Activated CD4-positive, alpha-beta T cell treated with anti-CD3 and anti-CD28 coated beads for 36 hours (primary cell): ENCODE measurements at places on chromosomes 3 and 15. TPM values are rescaled to one million over a fixed set of nuclear protein-coding genes. Genes with fewer than 3 reads are reported as not detected.

The VGLL3 gene
- total RNA-seq: not detected

The MNS1 gene
- total RNA-seq: 0.74 TPM

The OR5H6 gene
- total RNA-seq: not detected

The ILDR1 gene
- 0.11 TPM for total RNA-seq

The PP2D1 gene
- total RNA-seq: not detected

The VGLL4 gene
- 24.9 TPM for total RNA-seq

The ABCC5 gene
- total RNA-seq: 12.5 TPM

The TMC3 gene
- total RNA-seq: not detected

The HYAL1 gene
- total RNA-seq: 0.37 TPM

The FEZF2 gene
- total RNA-seq: not detected

The RPL35A gene
- 1,121 TPM for total RNA-seq

The LRRC2 gene
- total RNA-seq: 0.04 TPM

The CHMP2B gene
- total RNA-seq: 29.4 TPM

The OR5H2 gene
- not detected for total RNA-seq

The PRRT3 gene
- total RNA-seq: 9.7 TPM

The GADL1 gene
- not detected for total RNA-seq

DNA sequence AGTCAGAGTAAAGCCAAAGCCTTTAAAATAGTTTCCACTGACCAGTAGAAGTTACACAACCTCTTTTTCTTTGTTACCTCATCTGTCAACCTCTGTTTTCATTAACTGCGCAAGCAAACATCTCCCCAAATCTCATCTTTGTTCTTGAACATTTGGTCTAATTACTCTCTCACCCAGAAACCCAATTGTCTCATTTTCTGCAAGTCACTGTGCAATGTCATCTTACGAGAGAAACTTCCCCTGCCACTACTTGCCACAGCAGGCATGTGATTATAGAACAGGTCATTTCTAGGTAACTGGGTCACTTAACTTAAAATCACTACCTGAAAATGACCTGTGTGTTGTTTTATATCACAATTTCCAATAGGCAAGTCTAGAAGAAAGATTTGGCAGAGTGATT lies 159.4 kb downstream of the SI start:
- no peak for DNase-seq

GRCh38 chr3:143098032-143098764 lies 21.4 kb upstream of the CHST2 start:
- DNase-seq: no peak

DNA sequence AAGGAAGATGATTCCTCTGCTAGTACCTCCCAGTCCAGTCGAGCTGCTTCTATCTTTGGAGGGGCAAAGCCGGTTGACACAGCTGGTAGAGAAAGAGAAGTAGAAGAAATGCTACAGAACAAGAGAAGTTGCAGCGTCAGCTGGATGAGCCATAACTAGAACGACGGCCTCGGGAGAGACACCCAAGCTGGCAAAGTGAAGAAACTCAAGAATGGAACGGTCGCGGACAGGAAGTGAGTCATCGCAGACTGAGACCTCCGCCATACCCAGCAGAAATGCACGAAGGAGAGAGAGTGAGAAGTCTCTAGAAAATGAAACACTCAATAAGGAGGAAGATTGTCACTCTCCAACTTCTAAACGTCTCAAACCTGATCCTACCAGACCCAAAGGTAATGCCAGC lies 19.0 kb upstream of the PARP14 start:
- DNase-seq: peak; percentile 44

- peak; percentile 79 for DNase-seq
These were observed 200.5 kb downstream of the AKAP13 start for GRCh38 chr15:85580879-85581278.

- DNase-seq: peak; percentile 49
These were observed 179.7 kb upstream of the LPP start for GRCh38 chr3:187973977-187974870.

- DNase-seq: no peak
These were observed 30.2 kb upstream of the LCTL start for GRCh38 chr15:66595931-66596545.

- no peak for DNase-seq
These were observed 247.8 kb upstream of the ALCAM start for GRCh38 chr3:105118905-105119304.

GRCh38 chr15:69610277-69610676 lies 157.7 kb downstream of the RPLP1 start:
- no peak for DNase-seq

GRCh38 chr3:172449466-172450149 lies 1.4 kb upstream of the GHSR start:
- peak; percentile 49 for DNase-seq

DNA sequence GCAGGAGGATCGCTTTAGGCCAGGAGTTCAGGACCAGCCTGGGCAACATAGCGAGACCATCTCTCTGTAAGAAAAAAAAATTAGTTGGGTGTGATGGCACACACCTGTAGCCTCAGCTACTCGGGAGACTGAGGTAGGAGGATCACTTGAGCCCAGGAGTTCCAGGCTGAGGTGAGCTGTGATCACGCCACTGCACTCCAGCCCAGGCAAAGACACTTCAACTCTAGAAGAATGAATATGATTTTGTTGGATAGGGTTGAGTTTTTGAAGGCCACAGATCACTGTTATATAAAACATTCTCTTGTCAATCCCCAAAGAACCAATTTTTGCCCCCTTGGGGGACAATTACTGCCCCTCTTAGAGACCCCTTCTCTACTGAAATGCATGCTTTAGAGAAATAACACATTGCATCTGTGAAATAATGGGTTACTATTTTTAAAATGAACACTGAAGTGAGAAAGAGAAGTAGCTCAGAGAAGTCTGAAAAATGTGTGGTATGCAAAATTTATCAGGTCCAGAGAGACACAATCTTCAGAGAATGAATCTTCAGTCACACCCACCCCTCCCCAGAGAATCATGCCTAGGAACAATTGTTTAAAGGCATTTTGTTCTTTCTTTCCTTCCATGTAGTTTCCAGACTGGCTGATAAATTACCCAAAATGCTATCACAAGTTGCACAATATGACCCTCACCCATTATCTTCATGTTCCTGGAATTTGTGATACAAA lies 42.7 kb downstream of the METTL6 start:
- DNase-seq: no peak

- DNase-seq: no peak
These were observed 67.0 kb downstream of the TNIK start for GRCh38 chr3:171393032-171393744.

- DNase-seq: no peak
These were observed 461.4 kb downstream of the NSUN3 start for GRCh38 chr3:94524102-94524919.

- no peak for DNase-seq
These were observed 688.6 kb upstream of the ZNF385D start for GRCh38 chr3:22439626-22440025.

GRCh38 chr3:35664460-35664919 lies 25.2 kb downstream of the ARPP21 start:
- no peak for DNase-seq

DNA sequence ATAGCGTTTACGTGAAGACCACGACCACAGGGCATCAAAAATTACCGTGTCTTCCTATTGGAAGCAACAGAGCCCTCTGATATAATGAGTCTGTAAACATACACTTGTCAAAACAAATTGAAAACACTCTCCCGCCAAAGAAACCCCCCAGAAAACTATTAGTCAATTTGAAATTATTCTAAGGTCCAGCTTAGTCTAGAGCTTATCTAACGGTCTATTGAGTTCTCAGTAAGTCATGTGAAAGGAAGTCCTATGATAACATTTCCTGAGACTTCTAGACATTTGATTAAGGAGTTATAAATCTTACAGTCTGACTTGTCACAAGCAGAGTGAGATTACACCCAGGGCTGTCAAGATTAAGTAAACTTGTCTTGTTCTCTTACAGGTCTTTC lies 356.3 kb downstream of the FOXP1 start:
- no peak for DNase-seq

GRCh38 chr15:34647569-34648293 lies 64.3 kb upstream of the GOLGA8B start:
- DNase-seq: no peak

- no peak for DNase-seq
These were observed 12.4 kb downstream of the PLS1 start for GRCh38 chr3:142608631-142609030.

DNA sequence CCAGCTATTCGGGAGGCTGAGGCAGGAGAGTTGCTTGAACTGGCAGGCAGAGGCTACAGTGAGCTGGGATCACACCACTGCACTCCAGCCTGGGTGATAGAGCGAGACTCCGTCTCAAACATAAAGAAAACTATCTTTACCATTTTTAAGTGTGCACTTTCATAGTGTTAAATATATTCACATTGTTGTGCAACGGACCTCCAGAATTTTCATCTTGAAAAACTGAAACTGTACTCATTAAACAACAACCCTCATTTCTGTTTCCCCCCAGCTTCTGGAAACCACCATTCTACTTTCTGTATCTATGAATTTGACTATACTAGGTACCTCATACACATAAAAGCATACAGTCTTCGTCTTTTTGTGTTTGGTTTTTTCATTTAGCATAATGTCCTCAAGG lies 375.1 kb downstream of the SHQ1 start:
- DNase-seq: no peak

GRCh38 chr3:50121072-50122032 lies 32.6 kb downstream of the RBM5 start:
- peak; percentile 87 for DNase-seq

- no peak for DNase-seq
These were observed 109.9 kb downstream of the ZPLD1 start for GRCh38 chr3:102544741-102545140.
